ENCODE measurements at places on chromosomes 3 and 15.

DNA sequence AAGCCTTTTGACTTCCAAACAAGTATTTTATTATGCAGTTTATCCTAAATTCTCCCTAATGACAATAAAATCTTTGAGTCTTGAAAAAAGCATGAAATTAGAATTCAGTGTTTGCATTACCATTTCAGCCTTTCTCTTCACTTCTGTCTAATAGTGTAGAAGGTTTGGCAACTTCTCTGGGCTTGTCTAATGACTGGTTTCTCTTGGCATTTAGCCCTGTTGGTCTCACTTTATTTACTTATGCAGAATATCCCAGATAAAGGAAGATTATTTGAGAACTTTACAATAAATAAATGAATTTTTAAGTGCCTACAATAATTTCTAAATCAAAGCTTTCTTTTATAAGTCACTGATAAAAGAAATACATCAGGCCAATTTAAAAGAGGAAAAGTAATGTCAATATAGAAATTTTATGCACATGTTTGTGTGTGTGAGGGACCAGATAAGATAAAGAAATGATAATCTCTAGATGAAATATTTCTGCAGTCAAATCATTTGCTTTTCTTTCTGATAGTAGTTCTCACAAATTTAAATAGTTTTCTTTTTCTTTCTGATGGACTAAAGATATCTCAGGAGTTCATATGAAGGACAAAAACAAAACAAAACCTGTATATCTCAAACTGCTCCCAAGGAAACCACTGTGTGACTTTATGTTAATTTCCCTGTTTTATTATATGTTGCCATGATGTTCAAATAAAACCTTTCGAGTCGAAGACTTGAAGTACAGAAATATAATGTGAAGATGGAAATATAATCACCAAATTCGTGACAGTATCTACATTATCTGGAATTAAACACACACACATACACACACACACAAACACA is 533.1 kb upstream of the CBLB start:
- no peak for DNase-seq

DNA sequence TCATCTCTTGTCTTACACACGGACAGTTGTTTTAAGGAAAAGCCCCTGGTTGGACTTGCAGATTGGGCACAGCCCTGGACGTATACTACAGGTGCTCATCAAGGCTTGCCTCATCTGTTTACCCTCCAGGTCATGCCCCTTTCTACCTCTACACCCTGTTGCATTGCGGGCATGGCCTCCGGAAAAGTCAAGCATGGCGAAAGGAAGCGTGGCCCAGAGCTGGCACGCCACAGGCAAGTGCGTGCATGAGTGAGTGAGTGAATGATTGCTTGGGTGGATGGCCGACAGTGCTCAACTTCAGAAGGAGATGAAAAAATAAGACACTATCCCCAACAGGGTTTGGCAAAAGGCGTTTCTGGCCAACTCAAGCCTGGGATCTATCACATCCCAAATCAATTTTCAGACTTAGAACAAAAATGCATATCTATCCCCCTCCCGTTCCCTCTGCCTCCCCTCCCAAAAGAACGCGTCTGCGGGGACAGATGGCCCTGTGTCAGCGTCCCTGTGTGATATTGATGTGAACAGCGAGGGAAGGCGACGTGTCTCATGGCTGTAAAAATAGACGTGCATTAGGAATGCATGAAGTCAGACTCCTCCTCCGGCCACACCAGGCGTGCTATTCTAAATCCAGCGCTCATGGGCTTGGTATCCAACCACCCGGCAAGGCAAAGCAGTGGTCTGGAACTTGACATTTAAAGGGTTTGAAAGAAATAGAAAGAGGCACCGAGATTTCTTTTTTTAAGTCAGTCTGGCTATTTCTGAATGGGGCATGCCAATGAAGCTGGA is 96.0 kb downstream of the RPLP1 start:
- no peak for DNase-seq

- no peak for DNase-seq
Measured at GRCh38 chr15:64813075-64813474, 12.4 kb downstream of the PIF1 start.

GRCh38 chr3:2889736-2890135 is 220.4 kb downstream of the IL5RA start:
- no peak for DNase-seq

- no peak for DNase-seq
Measured at GRCh38 chr15:72800833-72801481, 17.4 kb upstream of the ADPGK start.

- DNase-seq, result no peak
Measured at GRCh38 chr3:107850681-107851080, 240.2 kb downstream of the CD47 start.

GRCh38 chr3:3071136-3071535 is 39.0 kb downstream of the IL5RA start:
- no peak for DNase-seq

DNA sequence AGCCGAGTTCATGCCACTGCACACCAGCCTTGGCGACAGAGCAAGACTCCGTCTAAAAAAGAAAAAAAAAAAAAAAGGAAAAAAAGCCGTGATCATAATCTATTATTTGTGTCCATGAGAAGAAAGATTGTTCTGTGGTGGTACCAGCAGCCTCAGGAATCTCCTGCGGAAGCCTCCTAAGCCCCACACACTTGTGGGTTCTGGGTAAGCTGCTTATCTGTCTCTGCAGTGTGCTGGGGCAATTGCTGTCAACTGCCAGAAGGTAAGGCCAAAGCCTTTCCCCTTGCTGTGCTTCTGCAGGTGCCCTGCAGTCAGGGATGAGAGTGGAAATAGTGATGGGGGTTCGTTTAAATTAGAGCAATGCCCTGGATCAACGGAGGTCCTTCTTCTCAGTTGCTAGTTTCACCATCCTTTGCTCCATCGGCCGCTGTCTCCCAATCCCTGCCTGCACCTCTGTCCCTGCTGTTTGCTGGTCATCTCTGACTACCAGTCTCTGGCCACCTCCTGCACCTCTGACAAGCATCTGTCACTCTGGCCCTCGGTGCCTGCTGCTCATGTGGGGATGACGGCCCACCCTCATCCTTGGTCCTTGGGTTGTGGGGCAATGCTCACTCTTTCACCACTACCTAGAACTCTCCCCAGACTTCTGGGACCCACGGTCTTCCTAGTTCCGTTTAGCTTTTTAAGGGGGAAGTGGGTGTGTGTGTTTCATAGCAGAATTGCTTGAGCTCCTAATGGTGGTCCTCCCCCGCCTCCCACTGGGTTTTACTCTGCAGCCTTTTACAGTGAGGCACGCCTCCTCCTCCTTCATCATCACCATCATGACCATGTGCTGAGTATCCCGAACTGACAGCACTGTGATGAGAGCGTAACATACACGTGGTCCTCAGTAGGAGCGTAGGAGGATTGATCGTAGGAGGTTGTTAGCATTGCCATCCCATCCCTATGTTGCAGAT is 25.5 kb downstream of the CHRD start:
- no peak for DNase-seq

- no peak for DNase-seq
Measured at GRCh38 chr15:26841514-26841913, 25.3 kb upstream of the GABRA5 start.

GRCh38 chr3:155604126-155604525 is 140.7 kb downstream of the PLCH1 start:
- DNase-seq, result no peak

GRCh38 chr15:97976766-97977503 is 16.4 kb downstream of the ARRDC4 start:
- no peak for DNase-seq

DNA sequence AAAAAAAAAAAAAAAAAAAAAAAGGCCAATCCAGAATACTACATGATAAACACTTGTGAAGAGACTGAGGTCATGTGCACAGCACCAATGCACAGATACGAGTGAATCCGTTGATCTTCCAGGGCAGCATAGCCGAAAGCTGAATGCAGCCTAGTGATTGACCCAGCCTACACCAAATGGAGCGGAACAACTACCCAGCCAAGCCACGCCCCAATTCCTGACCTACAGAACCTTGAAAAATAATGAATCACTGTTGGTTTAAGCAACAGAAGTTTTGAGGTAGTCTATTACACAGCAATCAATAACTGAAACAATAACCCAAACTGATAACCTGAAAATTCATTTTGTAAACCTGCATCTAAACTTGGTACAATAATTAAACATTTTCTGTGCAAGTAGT is 361.0 kb downstream of the FHIT start:
- no peak for DNase-seq

DNA sequence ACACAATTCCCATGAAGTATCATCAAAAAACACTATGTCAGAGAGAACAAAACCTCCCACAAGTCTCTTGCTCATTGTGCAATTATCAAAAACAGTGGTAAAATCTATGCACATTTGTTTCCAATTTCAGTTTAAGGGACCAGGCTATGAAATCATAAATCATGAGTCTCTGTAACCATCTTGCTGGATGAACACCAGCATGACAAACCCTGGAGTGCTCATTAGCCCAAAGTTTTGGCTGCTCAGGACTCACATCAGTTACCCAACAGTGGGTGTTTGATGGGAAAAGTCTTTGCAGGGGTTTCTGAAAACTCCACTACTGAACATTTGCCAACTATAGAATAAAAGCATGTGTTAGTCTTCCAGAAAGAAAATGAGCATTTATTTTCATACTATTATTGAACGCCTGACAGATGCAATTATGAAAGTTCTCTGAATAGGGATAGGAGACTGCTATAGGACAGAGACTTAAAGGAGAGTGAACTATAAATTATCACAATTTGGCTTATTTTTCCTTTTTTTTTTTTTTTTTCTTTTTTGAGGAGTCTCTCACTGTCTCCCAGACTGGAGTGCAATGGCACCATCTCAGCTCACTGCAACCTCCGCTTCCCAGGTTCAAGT is 240.8 kb upstream of the KCNMB2 start:
- no peak for DNase-seq

DNA sequence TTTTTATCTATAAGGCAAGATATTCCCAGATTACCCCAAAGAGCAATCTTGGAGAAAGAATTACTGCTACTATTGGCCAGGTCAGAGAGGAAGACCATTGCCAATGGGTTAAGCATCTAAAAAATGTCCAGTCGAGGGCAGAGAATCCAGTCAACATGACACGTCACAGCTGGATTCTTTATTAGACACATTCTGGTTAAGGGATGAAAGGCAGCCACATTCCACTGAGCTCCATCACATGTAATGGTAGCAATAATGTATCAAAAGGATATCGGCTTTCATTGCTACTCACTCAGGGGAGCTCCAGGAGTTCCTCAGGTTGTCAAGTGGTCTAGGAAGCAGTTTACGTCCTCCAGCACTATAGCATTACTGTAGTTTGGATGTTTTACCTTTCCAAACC is 421.1 kb downstream of the PLOD2 start:
- DNase-seq, result no peak

DNA sequence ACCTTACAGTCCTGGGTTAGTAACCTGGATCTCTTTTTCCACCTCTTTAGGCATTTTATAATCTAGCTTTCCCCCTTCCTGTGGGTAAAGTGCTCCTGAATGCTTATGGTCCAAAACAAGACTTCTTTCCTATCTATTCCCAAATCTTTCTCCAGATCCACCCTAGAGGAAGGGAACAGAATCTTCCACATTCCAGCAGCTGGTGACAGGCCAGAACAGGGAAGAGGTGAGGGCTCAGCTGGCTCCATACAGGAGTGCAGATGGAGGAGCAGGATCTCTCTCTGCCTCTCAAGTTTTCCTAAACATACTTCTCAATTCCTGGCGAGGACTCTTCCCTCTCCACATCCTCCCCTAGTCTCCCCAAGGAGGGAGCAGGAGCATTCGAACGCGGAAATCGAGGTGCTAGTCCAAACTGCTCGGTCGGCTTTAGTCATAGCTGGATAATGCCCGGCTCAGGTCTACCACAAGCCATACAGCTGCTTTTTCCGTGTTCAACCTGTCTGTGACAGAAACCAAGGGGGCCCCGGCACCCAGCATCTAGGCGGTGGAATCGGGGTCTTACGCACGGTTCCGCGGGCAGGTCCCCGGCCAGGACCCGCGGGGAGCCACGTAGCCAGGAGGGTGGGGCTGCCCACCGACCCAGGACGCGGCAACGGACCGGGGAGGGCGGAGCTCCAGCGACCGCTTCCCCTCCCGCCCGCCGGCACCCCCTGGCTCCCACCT is 4.0 kb downstream of the RASSF1 start:
- no peak for DNase-seq

- DNase-seq, result no peak
Measured at GRCh38 chr3:48678056-48678455, 7.7 kb downstream of the NCKIPSD start.

GRCh38 chr15:41887893-41888292 is 6.0 kb downstream of the SPTBN5 start:
- DNase-seq, result no peak

- no peak for DNase-seq
Measured at GRCh38 chr15:93111451-93111850, 22.4 kb upstream of the RGMA start.

GRCh38 chr15:84595660-84596059 is 5.1 kb upstream of the ZSCAN2 start:
- no peak for DNase-seq

GRCh38 chr15:57676585-57676984 is 29.9 kb upstream of the POLR2M start:
- no peak for DNase-seq

- DNase-seq, result no peak
Measured at GRCh38 chr3:35594739-35595138, 44.6 kb upstream of the ARPP21 start.

DNA sequence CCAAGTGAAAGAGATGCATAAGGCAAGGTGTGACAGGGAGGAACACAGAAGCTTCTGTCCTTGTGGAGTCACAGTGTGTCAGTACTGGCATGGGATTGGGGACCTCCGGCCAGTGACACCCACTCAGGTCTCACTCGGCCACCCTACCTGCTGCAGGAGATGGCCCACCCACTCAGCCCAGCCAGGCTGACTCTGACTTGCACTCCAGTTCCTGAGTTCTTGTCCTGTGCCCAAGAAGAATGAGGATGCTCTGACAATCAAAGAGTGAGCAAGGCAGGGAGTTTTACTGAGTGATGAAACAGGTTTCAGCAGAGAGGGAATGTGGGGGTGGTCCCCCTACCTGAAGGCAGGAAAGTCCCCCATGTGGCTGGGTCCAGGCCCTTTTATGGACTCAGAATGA is 50.9 kb downstream of the PCNP start:
- no peak for DNase-seq

GRCh38 chr3:171458864-171459136 is 1.4 kb downstream of the TNIK start:
- no peak for DNase-seq

DNA sequence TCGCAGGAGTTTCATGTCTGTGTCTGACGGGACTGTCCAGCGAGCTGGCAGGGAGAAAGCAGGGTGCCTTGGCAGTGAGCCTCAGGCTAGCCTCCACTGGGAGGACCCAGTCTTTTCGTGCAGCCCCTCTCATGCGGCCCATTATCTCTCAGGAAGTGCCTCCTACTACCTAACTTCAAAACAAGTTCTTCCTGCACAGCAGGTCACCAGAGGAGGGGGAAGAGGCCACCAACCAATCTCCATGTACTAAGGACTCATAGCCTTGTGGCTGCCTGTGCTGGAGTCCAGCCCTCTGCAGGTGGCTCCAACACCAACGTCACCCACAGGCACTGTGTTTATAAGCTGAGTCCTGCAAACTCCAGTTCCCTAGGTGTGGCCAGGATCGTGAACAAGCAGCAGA is 4.8 kb downstream of the VIPR1 start:
- peak; percentile 34 for DNase-seq

- peak; percentile 61 for DNase-seq
Measured at GRCh38 chr15:74307827-74308811, 59.3 kb downstream of the CYP11A1 start.
